ENCODE measurements at places on chromosomes 3 and 15.

GRCh38 chr3:161070252-161070930 is 34.8 kb downstream of the B3GALNT1 start:
- DNase-seq = no peak

DNA sequence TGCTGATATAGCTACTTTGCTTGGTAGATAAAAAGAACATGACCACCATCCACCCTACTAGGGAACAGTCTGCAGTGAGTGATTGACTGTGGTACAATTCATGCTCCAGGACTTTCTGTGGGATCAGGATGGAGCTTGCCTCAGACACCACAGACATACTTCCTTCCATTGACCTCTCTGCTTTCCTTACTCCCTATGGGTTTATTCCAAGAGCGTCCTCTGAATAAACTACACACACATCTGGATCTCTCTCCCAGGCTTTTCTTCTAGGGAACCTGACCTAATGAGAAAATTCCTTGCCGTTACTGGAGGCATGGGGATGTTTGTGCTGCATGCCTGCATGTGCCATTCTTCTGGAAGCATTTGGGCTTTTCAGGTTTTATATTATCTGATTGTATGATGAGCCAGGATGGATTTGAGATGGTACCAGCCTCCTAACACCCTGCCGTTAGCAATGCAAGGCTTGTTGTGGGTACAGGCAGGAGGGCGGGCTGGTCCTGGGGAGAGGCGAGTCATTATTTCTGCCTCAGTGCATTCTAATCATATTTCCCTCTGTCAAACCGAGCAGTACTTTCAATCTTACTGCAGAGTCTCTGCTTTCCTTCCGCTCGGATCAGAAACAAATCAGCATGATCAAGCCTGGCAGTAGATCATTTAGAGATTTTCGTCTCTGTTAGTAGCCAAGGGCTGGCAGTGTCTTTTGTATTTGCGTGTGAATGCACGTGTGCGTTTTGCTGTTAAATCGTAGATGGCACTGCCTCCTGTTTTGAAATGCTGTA is 279.2 kb downstream of the PDCD6IP start:
- DNase-seq = no peak

DNA sequence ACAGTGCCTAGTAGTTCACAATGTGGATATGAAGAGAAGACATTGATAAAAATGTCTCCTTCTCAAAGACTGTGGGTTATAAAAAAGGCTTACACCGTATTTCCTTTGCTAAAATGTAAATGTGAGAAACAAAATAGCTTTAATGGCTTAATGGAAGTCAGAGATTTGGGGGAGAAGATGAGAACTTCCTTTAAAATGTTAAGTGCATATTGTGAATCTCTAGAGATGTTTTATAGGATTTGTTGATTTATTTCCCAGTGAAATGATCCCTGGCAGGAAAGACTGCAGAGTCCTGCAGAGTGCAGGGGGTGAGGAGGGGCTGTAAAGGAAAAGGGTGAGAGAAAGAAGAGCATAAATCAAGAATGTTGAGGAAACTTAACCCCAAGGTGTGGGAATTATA is 305.1 kb downstream of the GAP43 start:
- DNase-seq = no peak

DNA sequence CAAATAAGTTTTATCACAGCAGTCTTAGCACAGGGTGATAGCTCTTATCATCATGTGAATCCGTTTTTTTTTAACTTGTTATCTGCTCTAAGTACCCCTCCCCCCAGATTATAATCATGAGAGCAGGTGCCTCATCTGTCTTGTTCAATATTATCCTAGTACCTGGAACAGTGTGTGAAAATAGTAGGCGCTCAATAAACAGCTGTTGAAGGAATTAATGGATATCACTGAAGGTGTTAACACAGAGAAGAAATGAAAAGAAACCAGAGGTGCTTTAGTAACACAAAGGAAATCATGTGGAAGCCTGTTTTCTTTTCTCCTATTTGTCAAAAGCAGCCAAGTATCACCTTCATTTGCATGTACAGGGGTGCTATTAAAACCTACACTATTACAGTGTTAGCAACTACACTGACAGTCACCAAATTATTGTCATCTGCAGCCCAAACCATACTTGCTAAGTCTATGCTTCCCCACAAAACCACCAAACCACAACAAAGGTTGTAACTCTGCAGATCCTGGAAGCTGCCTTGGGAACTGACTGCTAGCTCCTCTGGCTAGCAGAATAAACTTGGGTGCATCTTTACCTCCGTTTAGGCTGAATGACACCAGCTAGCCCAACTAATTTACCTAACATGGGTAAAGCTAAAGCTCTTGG is 2.9 kb downstream of the XPC start:
- no peak for DNase-seq

- no peak for DNase-seq
Observed at GRCh38 chr3:103127737-103128136, 692.9 kb downstream of the ZPLD1 start.

- no peak for DNase-seq
Observed at GRCh38 chr3:38111696-38112377, 25.1 kb downstream of the ACAA1 start.

DNA sequence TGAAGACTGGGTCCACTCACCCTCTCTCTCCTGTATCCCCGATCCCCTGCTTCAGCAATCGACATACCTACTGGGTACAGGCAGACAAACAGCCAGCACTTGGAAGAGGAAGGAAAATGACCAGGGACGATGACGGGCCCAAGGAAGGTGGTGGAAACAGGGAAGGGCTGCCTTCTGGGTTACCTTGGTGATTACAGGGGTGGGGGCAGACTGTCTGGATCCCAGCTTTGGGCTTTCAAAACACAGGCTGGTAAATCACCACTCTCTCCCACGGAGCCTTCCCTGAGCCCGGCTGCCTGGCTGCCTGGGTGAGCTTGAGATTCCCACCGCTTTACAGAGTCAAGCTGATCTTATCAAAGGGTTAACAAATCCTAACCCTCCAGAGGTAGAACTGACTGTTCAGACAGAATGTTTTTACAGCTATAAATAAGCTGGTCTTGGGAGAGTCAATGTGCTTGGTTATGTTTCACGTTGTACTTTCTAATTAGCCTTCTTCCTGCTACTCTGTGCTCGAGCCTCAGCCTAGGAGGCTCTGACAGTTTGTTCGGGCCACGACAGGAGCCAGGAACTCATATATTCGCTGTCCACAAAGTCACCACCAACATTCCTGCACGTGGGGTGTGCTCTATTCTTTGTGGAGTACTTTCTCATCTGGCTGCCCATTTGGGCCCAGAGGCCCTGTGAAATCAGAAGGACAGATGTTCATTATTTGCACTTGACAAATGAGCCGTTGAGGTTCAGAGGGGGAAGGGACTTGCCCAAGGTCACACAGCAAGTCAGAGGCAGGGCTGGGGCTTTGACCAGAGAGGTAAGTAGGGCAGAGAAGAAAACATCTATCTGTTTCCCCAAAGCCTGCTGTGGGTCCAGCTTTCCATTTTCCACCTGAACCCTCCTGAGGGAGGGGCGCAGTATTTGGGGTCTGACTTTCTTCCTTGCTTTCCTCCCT is 63.5 kb downstream of the FEM1B start:
- DNase-seq = no peak

- DNase-seq = no peak
Observed at GRCh38 chr3:183192650-183193300, 30.2 kb upstream of the LAMP3 start.

DNA sequence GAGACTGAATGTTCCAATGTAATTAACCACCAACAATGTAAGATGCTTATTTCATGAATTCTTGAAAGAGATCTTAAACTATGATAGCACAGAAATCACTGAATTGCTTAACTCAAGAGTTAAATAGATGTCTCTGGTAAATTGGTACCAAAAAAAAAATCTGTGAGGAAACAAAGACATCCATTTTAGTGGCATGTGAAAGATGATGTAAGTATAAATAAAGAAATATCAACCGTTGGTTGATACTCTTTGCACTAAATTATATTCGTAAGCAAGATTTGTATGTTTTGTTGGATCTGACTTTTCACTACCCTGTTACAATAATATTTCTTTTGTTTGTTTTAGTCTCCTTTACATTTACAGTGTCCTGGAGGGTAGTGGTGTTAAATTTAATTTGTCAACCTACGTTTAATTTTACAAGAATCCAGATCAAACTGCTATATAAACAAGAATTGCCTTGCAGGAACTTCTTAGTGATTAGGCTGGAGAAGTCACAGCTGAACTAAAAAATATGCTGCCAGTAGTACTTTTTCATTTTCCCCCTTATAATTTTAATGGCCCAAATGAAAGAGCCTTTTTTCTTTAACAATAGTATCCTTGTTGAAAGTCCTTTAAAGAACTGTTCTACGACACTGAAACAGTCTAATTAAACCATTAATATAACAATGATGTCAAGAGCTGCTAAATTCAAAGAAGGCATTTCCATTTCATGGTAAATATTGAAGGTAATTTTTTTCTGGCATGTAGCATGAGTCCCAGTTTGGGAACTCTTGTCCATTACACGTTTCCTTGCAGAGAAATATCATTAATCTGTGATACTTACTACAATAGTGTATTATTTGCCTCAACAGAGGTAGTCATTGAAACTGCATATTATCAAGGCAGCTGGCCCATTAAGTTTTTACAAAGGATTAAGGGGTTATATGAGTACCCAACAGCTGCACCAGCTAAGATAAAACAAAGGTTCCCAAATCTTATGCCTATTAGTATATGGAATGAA is 109.6 kb upstream of the PHLDB2 start:
- no peak for DNase-seq

- no peak for DNase-seq
Observed at GRCh38 chr3:135059580-135059979, 264.5 kb downstream of the EPHB1 start.

- DNase-seq = no peak
Observed at GRCh38 chr3:147651107-147651778, 242.1 kb downstream of the ZIC1 start.

DNA sequence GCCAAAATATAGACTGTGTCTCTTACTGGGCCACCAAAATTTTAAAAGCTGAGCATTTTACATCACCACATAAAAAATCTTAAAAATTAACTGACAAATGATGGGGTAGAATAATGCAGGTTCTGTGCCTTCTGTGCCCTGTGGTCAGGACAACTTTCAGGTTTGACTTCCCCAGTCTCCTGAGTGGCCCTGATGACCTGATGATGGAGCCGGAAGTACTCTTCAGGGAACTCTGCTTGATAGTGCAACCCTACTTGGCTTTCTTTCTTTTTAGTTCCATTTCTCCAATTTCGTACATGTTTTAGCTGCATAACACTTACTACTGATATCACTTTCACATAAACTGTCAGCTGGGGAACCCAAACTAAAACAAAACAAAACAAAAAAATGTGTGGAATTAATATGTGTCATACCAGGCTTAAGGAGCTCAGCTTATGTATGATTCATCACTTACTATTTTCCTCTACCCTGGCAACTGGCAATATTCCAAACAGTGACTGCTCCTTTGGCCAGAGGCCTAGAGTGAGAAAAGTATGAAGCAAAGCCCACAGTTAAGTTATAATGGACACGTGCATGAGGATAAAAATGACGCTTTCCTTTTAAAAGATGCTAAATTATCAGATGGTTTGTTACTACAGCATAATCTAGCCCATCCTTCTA is 194.3 kb downstream of the BCHE start:
- DNase-seq = no peak

GRCh38 chr3:120161902-120162301 is 67.7 kb upstream of the GSK3B start:
- DNase-seq = no peak

DNA sequence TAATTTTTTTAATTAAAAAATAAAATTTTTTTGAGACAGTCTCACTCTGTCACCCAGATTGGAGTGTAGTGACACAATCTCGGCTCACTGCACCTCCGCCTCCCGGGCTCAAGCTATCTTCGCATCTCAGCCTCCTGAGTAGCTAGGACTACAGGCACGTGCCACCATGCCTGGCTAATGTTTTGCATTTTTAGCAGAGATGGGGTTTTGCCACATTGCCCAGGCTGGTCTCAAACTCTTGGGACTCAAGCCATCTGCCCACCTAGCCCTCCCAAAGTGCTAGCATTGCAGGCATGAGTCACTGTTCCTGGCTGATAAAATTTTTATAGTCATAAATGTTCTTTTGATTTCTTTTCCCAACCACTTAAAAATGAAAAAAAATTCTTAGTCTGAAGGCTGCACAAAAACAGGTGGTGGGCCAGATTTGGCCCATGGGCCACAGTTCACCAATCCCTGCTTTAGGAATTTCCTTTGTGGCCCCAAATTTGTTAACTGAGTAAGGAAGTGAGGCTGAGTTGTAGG is 9.2 kb downstream of the UBA5 start:
- DNase-seq = no peak

DNA sequence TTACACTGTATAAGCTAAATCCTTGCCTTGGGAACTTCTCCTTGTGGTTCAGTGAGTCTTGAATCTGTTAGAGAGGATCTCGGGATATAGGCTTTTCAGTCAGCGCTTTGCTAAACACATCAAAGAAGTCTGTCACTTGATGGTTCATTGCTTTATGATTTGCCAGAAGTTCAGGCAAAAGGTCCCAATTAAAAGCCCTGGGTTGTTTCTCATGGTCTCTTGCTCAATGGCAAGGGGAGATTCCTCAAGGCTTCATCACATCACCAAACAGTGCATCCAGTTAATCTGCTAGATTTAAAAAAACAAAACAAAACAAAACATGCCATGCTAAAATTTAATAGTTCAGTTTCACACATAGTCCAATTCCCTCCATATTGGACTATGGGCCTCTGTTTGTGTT is 114.8 kb downstream of the FILIP1L start:
- DNase-seq = no peak

GRCh38 chr3:1787094-1787493 is 311.6 kb upstream of the CNTN4 start:
- no peak for DNase-seq

GRCh38 chr3:17231537-17232261 is 346.9 kb downstream of the PLCL2 start:
- no peak for DNase-seq

DNA sequence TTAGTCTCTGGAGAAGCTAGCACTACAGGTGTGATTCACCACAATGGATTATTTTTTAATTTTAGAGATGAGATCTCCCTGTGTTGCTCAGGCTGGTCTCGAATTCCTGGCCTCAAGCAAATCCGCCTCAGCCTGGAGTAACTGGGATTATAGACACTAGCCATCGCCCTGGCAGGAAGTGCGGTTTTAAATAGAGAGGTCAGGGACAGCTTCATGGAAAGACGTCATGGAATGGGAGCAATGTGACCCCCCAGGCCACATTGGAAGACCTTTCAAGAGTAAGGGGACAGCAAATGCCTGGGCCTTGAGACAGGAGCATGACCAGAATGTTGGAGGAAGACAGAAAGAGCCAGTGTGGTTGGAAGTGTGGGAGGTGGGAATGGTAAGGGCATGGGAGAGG is 2.2 kb upstream of the ISG20 start:
- no peak for DNase-seq

All from neuronal stem cell (in vitro differentiated cells).